Activated naive CD8-positive, alpha-beta T cell treated with anti-CD3 and anti-CD28 coated beads, Interleukin-2, amount 10 ng/mL, durations not matched to agents 7 days and 5 days (primary cell): ENCODE measurements at places on chromosomes 13 and 19.
A peak's percentile ranks its signal among the peaks of the same experiment; 100 is the strongest.

GRCh38 chr13:24788538-24788937 is 24.6 kb downstream of the RNF17 start:
- DNase-seq, result no peak

DNA sequence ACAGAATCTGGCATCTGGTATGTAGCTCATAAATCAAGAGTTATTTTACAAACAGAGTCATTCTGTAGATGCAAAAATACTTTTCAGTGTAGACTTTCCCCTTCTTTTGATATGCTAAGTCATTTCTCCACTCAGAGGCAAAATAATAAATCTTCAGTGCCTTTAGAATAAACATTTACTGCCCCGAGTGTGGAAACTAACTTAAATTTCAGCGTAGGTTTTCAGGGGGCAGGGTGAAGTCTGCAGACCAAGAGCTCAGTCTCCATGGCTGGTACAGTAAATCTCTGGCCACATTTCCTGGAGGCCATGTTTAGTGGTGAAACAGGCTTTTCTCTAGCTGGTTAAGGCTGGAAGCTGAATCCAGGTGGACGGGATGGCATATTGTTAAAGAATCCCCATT is 13.1 kb upstream of the ADPRHL1 start:
- no peak for DNase-seq

- no peak for DNase-seq
Observed at GRCh38 chr13:101881593-101881992, 429.1 kb downstream of the ITGBL1 start.

DNA sequence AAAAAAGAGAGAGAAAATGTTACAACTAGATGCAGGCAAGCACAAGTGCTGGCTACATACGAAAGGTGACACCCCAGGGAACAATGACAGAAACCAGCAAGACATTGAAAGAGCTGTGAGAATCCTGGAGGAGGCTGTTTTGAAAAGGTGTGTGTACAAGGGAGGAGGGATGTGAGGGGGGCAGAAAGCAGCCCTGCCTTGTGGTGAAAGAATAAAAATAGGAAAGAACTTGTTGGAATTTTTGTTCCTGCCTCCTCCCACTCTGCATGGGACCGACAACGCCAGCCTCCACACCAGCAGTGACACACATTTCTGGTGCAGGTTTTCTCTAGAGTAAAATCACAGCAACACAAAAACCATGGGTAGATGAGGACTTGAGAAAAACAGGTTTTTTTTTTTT is 1258.6 kb downstream of the PCDH9 start:
- no peak for DNase-seq

GRCh38 chr13:110350509-110350908 is 43.4 kb downstream of the COL4A2 start:
- DNase-seq, result no peak

GRCh38 chr19:4380254-4380727 is 20.1 kb downstream of the SH3GL1 start:
- DNase-seq, result peak; percentile 72

GRCh38 chr13:37385248-37385647 is 213.3 kb downstream of the POSTN start:
- DNase-seq, result no peak

DNA sequence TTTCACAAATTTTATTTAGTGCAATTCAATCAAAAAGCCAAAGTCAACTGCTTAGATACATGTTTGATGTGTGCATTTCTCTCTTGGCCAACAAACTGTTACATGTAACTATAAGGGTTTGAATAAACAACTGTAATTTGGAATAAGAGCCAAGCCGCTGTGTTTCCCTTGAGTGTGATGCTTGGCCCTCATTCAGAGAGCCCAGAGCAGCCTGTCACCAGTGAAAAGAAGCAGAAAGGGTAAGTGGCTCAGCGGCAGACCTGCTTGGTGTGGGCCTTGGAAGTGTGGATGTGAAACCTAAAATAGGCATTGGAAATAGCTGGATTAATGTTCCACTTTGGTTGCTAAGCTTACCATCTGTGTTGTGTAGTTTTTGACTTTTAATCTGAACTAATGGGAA is 924.6 kb downstream of the OLFM4 start:
- DNase-seq, result no peak

GRCh38 chr13:35354285-35354684 is 122.2 kb downstream of the MAB21L1 start:
- no peak for DNase-seq
